ENCODE measurements at places on chromosomes 5 and 9.
A peak's percentile ranks its signal among the peaks of the same experiment; 100 is the strongest.

- no peak for DNase-seq
Measured at GRCh38 chr9:29564564-29564963, 1991.3 kb upstream of the C9orf72 start.

GRCh38 chr5:16866795-16867576 lies 69.1 kb downstream of the MYO10 start:
- no peak for DNase-seq

- DNase-seq: no peak
Measured at GRCh38 chr9:70081120-70081495, 37.5 kb downstream of the MAMDC2 start.

DNA sequence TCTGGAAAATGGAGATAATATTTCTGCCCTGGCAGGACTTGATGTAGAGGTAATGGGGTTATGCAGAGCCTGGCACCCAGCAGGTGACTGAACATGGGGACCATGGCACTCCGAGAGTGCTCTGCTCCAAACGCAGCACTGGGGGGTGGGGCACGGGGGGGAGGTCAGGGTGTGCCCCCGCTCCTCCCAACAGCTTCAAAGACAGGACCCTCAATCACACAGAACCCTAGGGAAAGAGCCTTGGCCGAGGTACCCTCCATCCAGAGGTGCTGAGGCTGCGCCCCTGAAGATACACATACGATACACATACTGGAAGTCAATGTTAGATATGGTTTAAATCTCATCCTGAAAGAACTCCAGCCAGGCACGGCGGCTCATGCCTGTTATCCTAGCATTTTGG lies 26.6 kb upstream of the CEP72 start:
- DNase-seq: no peak

DNA sequence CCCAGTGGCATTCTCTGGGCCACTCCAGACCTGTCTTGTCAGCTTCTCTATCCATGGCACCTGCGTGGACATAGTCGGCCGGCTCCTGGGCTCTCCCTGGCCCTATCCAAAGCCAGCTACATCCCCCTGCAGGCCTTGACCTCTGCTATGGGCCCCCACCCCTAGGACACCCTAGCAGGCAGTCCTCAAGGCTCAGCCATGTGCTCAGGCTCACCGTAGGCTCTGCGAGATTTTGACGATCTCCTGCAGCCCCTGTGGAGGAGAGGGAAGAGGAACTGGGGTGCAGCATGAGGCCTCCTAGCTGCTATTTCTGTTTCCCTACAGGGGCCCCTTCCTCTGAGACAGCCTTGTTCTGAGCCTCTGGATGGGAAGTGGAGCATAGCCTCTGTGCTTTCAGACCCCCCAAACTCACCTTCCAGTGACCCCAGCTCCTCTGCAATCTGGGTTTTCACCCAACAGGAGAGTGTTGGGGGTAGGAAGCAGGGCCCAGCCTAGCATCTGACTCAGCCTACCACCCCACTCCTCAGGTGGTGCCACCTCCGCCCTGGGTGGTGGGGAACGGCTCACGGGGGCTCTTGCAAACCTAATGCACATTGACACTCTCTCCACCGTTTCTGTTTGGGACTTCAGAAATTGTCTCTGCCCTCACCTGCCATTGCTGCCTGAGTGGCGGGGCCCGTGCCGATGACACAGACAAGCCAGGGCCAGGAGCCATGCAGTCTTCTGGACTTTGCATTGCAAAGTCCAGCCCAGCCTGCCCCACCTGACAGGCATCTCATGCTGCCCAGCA lies 36.7 kb downstream of the HRH2 start:
- peak; percentile 84 for DNase-seq

DNA sequence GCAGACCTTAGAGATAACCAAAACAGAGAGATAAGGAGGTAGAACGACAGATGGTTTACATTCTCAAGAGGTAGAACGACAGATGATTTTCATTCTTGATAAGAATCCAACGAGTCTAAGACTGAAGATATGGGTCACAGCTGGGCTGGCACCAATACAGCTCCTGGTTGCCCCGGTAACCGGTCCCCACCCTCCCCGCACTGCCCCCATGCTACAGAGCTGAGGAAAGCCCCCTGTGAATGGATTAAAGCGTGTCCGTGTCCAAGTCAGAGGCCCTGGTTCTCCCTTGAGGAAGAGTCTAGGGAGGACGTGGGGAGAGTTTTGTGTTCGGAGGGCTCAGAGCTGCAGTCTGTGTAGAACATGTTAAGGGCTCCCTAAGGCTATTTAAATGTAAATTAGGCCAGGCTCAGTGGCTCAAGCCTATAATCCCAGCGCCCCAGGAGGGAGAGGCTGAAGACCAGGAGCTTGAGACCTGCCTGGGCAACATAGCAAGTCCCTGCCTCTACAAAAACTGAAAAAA lies 8.1 kb downstream of the IDNK start:
- no peak for DNase-seq

DNA sequence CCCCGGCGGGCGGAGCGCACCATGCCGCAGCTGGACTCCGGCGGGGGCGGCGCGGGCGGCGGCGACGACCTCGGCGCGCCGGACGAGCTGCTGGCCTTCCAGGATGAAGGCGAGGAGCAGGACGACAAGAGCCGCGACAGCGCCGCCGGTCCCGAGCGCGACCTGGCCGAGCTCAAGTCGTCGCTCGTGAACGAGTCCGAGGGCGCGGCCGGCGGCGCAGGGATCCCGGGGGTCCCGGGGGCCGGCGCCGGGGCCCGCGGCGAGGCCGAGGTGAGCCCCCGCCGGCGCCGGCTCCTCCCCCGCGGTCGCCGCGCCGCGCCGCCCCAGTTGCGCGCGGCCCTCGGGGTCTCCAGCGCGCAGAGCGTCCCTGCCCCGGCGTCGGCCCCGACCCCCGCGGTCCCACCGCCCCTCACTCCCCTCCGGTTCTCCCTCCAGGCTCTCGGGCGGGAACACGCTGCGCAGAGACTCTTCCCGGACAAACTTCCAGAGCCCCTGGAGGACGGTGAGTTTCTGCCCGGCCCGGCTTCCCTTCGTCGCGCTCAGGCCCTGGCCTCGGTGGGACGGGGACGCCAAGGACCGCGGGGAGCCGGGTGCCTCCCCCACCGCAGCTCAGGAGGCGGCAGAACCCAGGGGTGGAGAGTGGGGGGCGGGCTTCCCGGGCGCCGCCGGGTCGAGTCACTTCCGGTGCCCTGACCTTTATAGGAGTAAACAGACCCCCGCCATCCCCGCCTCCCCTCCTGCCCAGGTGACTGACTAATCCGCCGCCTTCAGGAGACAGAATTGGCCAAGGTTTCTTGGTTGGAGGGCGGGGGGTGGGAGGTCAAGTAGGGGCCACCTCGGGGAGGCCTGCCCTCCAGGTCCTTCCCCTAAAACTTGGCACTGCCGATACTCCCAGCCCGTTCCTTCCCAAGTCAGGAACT lies 665 bp downstream of the TCF7 start:
- no peak for DNase-seq

DNA sequence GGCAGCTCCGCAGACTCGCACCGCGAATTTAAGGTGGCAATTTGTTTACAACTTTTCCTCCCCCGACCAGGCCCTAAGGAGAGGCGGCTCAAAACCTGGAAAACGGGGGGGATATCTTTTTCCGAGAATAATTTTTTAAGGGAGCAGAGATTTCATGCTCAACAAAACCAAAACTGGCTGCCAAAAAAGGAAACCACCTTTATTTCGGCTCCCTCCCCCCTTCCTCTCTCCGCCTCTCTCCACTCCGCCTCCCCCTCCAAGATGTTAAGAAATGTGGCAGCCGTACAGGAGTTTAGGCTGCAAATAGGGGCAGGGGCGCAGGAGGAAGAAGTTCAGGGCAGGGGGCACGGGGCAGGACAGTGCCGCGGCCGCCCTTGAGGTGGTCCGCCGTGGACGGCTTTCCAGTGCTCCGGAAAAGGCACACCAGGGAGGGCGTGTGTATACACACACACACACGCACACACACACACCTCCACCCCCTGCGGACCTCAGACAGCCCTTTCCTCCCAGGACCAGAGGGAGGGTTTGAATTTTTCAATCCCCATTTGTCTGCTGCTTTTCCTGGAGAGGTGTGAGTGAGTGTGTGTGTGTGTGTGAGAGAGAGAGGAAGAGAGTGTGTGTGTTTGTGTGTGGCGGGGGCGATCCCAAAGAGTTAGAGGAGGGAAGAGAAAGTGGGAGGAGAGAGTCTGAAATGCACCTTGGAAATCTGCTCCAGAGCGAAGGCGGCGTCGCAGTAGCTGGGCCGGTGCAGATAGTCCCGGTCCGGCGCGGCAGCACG lies 9.1 kb downstream of the PTCH1 start:
- DNase-seq: peak; percentile 84

- no peak for DNase-seq
Measured at GRCh38 chr9:124598048-124598447, 90.8 kb upstream of the NR5A1 start.

DNA sequence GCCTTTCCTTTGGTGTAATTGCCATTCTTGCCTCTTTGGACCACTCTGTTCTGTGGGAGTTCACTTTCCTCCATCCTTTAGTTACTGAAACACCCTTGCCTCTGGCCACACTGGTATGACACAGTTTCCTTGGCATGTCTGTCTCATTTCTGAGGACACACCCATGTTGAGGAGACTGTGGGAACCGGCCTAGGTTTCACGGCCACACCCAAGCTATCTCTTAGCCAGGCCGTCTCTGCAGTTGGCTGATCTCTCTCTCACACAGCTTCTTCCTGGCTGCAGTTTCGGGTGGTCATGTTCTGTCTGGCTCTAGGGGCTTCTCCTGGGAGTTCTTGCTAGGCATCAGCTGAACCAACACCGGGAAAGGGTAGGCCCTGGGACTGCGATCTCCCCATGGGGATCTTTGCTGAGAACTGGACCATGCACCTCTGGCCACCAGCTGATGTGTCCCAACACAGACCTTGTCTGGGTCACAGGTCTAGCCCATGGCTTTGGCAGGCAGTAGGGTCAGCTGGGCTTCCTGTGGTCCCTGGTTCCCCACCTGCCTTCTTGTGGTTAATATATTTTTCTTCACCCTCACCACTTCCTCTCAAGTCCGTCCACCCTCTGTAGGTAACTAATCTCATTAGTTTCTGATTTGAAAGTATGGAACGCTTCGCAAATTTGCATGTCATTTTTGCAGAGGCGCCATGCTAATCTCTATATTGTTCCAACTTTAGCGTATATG lies 24.9 kb downstream of the ARHGEF37 start:
- no peak for DNase-seq

DNA sequence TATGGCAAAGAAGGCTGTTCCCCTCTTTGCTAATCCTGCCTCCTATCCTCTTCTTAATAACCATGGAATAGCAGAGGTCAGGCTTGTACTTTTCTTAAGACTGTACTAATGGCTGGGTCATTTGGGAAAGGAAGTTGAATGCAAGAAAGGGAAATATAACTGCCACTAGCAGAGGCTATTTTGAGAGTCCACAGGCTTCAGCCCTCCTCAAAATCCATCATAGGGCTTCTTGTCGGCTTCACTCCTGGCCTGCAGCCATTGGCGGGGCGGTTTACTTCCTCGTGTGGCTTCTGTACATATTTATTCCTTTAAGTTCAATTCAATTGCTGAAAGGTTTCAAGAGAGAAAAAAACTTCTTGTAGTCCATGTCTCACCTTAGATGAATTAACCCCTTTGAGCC lies 2.8 kb upstream of the PARP8 start:
- DNase-seq: no peak

- DNase-seq: no peak
Measured at GRCh38 chr9:97615439-97616072, 17.6 kb downstream of the TSTD2 start.

GRCh38 chr5:173923218-173924095 lies 35.3 kb downstream of the CPEB4 start:
- DNase-seq: no peak

- no peak for DNase-seq
Measured at GRCh38 chr9:74120061-74120460, 377.1 kb upstream of the RORB start.

- peak; percentile 48 for DNase-seq
Measured at GRCh38 chr5:112742424-112742823, 4.7 kb downstream of the APC start.

DNA sequence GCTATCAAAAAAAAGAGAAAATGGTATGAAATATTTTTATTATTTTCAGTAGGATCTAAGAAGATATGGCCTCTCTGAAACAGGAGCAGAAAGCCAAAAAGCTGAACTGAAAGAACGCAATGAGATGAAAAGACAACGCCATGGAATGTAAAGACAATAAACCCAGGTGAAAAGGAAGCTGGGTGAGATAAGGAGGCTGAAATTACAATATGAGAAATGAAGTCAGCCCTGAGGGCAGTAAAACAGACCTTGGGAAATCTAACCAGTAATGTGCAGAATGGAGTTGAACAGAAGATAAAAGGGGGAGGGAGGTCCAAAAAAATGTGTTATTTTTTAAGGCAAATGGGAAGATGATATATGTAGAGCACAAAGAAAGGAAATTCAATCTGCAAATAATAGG lies 265.3 kb downstream of the ENC1 start:
- DNase-seq: no peak

- no peak for DNase-seq
Measured at GRCh38 chr9:17503196-17503595, 75.7 kb upstream of the SH3GL2 start.

GRCh38 chr5:78927657-78928282 lies 57.3 kb downstream of the ARSB start:
- DNase-seq: no peak

DNA sequence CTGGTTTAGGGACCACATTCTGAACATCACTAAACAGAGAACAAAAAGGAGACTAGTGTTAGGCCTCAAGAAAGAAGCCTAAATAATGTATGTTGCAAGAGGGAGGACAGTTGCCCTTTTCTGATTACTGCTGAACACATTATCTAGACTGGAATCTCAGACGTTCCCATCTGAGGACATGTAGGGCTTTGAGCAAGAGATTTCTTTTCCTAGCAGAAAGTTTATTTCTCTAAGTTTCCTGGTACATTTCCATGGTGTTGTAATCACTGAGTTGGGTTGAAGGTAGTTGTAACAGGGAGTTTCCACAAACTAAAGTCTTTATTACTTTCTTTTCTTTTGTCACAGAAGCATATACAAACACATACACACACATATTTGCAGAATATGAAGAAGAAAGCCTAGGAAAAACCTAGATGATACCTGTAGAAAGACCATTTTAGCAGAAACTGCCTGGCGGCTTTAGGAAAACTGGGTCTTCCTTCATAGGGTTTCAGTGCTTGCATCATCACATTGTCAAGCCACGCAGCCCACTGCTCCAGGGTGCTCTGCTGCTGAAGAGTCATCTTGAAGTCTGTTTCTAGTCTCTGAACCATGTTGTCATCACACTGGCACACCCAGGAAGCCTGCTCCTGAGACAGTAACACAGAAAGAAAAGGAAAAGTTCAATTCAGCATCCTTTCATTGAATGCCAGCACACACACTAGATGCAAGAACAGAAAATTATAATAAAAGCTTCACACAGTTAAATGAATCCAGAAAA lies 269.1 kb downstream of the RFX3 start:
- DNase-seq: no peak

Measured in posterior cingulate gyrus (tissue), 11 donors.